ENCODE measurements at places on chromosomes 1 and 21.

DNA sequence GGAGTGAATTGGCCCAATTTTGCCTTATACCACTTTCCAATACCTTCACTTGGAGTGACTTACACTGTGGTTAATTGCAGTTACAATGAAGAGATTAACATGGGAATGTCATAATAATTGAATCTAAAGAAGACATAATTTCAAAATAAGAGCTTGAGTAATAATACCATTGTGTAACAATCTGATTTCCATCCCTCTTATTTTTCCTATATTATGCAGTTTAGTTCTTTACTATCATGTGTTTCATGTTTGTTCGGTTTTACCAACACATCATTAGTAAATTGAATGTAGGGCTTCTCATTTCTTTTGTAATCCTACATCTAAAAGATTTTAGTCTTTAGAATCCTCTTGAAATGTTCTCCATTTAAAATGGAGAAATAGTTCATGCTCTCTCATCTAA is 19.2 kb upstream of the XPR1 start:
- DNase-seq, result no peak

- no peak for DNase-seq
Measured at GRCh38 chr1:22916471-22916820, 56.2 kb downstream of the LACTBL1 start.

DNA sequence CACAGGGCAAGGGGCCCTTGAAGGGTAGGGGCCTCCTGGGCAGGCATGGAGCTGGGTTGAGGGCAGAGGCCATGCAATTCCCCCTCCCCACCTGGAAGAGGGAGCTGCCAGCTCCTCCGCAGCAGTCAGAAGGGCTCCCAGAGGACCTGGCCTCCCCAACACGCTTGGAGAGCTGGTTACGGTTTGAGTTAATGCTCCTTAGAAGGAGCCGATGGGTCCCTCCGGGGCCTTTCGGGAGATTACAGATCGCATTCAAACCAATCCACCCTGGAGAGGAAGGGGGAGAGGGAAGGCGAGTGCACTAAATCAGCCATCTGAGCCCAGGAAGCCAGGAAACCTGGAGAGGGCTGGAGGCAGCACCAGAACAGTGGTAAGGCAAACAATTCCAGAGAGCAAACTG is 106.3 kb upstream of the CSF3R start:
- no peak for DNase-seq

- no peak for DNase-seq
Measured at GRCh38 chr21:14742119-14742518, 196.0 kb upstream of the SAMSN1 start.

GRCh38 chr1:220767312-220768125 is 19.2 kb upstream of the MTARC1 start:
- no peak for DNase-seq

- DNase-seq, result no peak
Measured at GRCh38 chr1:23732363-23733224, 10.7 kb upstream of the ELOA start.

DNA sequence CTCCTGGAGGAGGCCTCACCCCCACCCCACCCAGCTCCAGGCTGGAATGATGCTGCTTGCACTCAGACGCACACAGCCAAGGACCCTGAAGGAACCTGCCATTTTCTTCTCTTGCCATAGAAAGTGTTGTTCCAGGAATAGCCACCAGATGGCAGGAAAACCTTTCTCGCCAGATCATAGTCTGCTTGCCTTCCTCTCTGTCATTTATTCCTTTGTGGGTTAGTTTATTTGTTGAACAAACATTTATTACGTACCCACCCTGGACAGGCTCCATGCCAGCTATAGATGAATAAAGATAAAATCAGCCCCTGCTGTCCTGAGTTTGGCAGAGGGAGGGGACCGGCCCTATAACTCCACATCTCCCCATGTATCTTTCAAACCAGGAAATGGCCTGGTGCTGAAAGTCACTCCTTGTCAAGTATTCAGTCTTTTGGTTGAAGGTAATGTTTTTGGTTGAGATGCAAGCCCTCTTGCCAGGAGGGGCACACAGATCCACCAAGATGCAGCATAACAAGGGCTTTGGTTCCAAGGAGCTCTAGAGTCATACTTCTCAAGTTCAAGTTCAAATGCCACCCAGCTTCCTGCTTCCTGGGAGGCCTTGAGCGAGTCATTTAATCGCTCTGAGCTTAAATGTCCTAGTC is 7.0 kb upstream of the KCNC4 start:
- DNase-seq, result peak; percentile 73

GRCh38 chr1:159443066-159443750 is 3.7 kb downstream of the OR10J1 start:
- no peak for DNase-seq

DNA sequence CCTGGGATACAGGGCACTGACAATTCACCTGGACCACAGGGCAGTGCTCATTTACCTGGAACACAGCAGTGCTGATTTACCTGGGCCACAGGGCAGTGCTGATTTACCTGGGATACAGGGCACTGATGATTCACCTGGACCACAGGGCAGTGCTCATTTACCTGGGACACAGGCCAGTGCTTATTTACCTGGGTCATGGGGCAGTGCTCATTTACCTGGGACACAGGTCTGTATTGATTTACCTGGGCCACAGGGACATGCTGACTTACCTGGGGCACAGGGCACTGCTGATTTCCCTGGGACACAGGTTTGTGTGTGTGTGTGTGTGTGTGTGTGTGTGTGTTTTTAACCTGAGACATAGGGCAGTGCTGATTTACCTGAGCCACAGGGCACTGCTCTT is 261.7 kb downstream of the MATN1 start:
- DNase-seq, result no peak

GRCh38 chr1:9097947-9098705 is 28.7 kb upstream of the SLC2A5 start:
- DNase-seq, result no peak

DNA sequence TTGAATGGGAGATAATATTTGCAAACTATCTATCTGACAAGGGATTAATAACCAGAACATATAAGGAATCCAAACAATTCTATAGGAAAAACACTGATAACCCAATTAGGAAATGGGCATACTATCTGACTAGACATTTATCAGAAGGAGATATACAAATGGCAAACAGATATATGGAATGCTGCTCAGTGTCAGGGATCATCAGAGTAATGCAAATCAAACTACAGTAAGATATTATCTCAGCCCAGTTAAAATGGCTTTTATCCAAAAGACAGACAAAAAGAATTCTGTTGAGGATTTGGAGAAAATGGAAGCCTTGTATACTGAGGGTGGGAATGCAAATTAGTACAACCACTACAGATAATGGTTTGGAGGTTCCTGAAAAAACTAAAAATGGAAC is 758.0 kb upstream of the B3GALT2 start:
- DNase-seq, result no peak

GRCh38 chr1:53598966-53599365 is 139.8 kb downstream of the DMRTB1 start:
- no peak for DNase-seq

DNA sequence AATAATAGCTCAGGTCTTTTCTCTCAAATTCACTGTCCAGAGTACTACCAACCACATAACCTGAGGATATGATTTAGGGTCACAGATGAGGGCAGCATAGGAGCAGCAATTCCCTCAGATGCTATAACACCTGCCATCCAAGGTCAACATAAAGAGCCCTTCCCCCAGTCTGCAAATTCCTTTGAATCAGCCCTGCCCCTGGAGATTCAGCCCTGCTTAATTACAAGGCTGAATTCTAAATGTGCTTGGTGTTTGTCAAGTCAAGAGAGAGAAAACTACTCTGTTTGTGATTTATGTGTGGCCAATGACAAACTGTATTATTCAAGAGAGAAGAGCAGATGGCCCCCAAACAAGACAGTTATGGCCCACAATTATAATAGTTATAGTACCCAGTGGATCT is 195.7 kb upstream of the ADGRL2 start:
- no peak for DNase-seq

DNA sequence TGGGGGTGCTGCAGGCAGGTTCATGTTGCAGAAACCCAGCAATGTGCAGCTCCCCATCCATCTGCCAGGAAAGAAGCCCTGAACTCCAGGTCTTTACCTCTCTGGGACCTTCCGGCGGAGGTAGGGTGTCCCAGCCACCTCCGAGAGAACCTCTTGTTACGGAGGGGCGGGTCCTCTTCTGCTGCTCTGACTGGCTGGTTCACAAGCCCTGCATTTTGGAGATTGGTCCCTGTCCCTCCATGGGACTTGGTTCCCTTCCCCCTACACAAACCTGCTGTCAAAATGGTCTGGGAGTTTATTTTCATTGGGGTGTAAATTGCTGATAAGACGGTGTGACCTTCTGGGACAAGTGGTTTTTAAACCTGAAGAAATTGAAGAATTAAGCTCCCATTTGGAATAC is 8.0 kb upstream of the CELSR2 start:
- DNase-seq, result no peak

DNA sequence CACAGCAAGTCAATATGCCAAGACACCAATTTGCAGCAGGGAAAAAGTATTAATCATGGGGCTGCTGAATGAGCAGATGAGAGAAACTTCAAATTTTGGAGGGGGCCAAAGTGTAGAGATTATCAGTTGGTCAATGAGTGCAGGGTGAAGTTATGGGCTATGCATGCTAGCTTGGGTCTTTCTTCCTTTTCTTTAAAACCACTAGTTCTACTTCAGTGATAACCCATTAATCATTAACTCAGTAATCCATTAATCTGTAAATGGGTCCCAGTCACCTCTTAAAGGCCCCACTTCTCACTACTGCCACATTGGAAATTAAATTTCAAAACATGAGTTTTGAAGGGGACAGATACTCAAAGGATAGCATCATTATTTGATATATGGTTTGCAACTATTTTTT is 688.6 kb upstream of the ADGRL4 start:
- DNase-seq, result no peak

DNA sequence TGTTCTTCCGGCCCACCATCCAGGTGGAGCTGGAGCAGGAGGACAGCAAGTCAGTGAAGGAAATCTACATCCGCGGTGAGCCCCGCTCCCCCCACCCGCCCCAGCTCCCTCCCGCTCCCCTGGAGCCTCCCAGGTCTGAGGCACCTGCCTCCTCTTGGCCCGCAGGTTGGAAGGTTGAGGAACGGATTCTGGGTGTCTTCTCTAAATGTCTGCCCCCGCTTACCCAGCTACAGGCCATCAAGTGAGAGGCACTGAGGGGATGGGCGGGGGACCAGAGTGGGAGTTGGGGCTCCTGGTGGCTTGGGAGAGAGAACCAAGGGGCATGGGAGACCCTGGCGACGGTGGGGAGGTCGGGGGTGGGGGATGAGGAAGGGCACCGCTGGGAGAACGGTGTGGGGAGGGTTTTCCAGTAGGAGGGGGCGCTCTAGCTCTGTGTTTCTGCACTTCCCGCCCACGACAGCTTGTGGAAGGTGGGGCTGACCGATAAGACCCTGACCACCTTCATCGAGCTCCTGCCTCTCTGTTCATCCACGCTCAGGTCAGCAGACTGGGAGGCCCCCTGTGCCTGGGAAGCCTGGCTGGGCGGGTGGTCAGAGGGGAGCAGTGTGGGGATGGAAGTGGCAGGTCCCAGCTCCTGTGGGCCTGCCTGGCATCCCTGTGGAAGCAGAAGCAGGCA is 4.2 kb downstream of the LRRC71 start:
- no peak for DNase-seq

DNA sequence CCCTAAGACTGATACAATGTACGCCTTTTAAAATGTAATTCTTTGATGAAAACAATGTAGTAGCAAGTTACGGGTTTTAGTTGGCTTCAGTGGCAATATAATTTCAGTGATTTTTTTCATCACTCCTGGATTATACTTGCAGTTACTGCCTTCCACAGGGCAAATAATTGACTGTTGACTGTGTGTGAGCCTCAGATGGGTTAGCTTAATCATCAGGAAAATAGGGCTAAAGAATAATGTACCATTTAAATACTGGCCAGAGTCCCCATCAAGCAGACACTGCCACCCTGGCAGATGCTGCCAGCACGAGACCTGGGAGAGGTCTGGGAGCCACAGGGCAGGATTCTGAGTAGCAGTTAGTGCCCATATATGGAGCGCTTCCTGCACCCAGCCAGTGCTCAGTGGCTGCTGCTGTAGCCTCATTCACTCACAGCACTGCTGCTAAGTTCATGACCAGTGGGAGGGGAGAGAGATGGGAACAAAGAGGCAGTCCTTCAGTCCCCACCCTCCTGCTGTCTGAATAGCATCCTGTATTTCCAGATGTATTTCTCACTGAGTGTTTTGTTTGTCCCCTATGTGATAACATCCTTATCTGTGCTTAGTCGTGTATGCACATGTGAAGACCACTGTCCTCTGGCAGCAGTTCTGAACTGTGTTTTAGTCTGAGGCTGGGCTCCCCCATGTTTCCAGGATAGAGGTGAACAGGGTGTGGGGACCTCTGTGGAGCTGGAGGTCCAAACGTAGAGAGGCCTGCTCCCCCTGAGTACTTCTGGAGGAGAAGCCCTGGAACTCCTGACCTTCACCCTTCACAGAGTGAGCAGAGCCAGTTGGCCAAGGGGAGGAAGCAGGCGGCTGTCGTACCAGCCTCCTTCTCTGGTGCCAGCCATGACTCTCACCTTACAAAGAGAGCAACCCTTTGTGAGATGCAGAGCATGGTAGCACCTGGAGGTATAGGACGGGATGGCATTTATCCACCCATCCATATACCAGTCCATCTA is 80.4 kb downstream of the ADARB1 start:
- DNase-seq, result peak; percentile 91

- DNase-seq, result peak; percentile 65
Measured at GRCh38 chr1:209248649-209249279, 334.8 kb upstream of the CAMK1G start.

DNA sequence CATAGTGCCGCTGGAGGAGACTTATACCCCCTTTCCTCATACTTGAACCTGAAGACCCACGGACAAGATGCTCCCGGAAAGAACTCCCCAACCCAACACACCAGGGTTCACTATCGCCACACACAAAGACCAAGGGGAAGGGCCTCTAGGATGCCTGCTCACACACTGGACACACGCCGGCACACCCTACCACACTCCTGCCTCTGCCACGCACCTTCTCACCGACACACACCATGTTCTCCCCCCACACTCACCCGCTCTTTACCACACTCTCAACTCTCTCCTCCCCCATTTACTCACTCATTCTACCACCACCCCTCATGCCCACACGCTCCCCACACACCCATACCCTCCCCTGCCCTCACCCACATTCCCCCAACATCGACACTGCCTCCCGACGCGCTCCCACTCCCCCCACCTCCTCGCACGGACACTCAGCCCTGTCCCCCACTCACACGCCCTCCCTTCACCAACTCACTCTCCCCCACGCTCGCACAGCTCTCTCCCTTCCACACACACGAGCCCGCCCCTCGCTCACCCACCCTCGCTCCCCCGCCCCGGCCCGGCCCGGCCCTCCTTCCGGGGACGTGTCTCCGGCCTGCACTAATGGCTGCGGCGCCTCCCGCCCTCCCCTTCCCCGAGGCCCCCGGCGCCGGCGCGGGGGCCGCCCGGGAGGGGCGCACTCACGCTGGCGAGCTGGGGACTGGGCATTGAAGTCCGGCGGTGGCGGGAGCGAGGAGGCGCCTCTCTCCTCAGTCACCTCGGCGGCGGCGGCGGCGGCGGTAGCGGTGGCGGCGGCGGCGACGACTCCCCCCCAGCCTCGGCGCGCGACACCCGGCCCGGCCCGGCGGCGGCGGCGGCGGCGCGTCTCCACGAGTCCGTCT is 626 bp downstream of the PTP4A2 start:
- peak; percentile 65 for DNase-seq

- no peak for DNase-seq
Measured at GRCh38 chr1:184283999-184284398, 102.8 kb upstream of the C1orf21 start.

All from BE2C (cell line).